ENCODE measurements at places on chromosomes 16 and 17. TPM values are rescaled to one million over a fixed set of nuclear protein-coding genes. Genes with fewer than 3 reads are reported as not detected.

KRT31 gene
- total RNA-seq: not detected

CFAP97D1 gene
- total RNA-seq: 0.04 TPM

NPIPB9 gene
- total RNA-seq: 1.7 TPM

CYGB gene
- total RNA-seq: 1.9 TPM

OTOP2 gene
- total RNA-seq: 0.06 TPM

C1QTNF1 gene
- 37.4 TPM for total RNA-seq

PITPNM3 gene
- total RNA-seq: 1.9 TPM

ARL2BP gene
- 65.8 TPM for total RNA-seq

Measured in A549 treated with CpdA at 1 μM for 4 hours (cell line).